ENCODE measurements at places on chromosomes 1 and 21.
A peak's percentile ranks its signal among the peaks of the same experiment; 100 is the strongest.

DNA sequence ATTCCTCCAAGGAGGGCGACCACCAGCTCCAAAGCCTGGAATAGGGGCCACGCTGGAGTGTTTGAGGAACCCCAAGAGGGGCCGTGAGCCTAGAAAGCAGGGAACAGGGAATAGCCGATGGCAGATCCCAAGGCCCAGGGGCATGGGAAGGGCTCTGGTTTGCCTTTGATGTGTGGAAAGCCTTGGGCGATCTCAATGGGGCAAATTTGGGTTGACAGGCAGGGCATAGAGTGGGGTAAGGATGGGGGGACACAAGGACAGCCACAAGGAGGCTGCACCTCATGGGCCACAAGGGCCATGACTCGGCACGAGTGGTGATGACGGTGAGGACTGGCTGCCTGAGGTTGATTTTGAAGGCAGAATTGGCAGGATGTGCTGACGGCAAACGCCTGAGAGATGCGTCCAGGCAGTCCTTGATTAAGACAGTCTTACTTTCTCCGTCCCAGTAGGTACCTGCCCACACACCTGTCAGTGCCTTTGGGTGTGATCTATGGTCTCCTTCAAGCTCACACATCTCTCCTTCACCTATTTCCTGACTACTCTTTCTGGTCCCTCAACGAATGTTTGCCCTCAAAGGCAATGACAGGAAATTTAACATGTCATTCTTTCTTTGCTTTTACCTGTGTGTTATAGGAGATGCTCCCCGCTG lies 2.0 kb upstream of the TMPRSS3 start:
- no peak for DNase-seq

DNA sequence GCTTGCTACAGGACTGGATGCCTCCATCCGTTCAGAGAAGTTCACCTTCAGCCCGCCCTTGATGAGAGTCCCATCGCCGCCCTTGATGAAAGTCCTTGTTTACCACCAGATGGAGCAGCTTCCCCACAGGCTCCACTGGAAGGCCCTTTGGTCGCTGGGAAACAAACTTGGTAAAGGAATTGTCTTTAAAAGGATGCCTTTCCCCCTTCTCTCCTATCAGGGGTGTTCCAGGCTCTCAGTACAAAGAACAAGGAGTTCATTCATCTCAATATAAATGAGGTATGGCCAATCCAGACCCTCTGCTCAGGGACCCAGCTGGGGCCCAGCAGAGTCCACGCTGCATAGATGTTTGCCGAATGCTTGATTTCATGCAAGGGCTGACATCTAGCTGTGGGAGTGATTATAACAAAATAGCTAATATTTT lies 50.8 kb downstream of the CAPN9 start:
- peak; percentile 78 for DNase-seq

GRCh38 chr1:217586586-217586985 lies 44.3 kb downstream of the GPATCH2 start:
- no peak for DNase-seq

GRCh38 chr1:229888561-229889001 lies 178.5 kb upstream of the GALNT2 start:
- DNase-seq, result no peak

GRCh38 chr21:36436829-36437744 lies 42.8 kb downstream of the CLDN14 start:
- DNase-seq, result no peak

DNA sequence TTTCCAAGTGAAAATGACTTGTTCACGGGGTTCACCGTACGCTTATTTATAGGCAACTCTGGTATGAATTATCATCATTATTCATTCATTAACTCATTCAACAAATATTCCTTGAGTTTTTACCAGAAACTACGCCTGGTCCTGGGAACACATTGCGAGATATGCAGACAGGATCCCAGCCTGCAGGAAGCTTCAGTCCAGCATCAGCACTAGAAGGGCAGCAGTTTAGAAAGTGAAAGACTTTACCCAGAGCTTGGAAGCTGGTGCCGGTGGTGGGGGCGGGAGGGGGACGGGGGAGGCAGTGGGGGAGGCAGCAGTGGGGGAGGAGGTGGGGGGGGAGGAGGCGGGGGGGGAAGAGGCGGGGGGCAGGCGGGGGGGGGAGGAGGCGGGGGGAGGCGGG lies 55.9 kb downstream of the SETD4 start:
- DNase-seq, result no peak

DNA sequence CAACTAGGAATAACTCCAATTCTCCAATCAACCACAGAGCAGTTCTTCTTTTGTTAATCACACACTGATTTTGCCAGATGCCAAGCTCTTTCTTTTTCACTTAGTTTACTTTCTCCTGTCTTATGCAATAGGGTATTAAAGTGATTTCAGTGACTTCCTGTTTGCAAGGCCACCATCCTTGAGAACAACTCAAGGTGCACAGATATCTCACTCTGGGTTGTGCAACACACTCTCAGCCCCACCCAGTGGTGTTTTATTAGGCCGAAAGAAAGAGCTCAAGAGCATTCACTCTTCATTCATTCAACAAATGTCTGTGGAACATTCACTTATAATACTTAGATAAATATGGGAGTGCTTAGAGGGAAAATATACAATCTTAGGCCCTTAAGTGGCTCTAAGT lies 352.5 kb downstream of the ZNF326 start:
- no peak for DNase-seq

DNA sequence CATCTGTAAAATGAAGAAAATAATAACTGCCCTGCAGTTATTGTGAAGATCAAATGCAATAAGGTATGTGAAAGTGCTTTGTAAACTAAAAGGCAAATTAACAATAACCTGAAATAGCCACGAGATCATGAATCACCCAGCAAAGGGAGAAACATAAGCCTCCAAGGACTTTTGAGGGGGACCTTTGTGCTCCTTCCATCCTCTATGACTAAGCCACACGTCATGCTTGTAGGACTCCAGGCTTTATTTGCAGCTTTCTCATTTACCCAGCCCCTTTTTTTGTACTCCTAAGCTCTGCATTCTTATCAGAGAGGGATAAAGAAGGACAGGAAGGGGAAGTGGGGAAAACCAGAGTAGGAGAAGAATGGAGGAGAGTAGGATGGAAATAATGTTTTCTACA lies 115.1 kb downstream of the PROX1 start:
- DNase-seq, result no peak

DNA sequence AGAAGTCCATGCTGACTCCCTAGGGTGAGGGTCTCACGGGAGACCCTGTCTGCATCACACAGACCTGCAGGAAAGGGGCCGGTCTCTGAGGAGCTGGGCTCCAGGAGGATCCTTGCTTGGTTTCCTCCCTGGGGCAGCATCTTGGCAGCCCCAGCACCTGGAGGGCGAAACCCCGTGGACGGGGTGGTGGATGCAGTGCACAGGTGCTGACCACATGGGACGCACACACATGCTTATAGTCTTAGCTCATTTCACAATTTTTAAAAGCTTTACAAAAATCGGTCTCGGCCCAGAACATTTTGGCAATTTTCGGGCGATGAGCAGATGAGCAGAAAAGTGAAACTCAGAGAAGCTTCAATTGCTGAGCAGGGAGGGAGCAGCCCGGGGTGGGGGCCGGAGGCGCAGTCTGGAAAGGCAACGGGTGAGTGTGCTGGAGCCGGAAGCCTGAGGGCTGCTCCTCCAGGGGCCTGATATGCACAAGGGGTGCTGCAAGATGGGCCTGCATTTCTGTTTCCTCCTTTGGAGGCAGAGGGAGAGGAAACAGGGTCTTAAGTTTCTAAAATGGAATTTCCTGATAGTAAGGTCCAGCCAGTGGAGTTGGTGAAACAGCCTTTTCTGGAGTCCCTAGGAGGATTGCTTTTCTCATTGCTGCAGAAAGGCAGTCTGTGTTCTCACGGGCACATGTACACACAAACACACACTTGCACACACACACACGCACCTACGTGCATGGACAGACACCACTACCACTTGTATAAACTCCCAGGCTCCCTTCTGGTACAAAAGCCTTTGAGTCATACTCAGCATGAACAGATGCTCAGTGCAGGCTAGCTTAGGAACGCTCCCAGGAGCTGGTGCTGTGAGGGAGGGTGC lies 60.6 kb downstream of the SCCPDH start:
- DNase-seq, result no peak

- DNase-seq, result no peak
These were observed 16.5 kb downstream of the MEGF6 start for GRCh38 chr1:3594706-3595377.

DNA sequence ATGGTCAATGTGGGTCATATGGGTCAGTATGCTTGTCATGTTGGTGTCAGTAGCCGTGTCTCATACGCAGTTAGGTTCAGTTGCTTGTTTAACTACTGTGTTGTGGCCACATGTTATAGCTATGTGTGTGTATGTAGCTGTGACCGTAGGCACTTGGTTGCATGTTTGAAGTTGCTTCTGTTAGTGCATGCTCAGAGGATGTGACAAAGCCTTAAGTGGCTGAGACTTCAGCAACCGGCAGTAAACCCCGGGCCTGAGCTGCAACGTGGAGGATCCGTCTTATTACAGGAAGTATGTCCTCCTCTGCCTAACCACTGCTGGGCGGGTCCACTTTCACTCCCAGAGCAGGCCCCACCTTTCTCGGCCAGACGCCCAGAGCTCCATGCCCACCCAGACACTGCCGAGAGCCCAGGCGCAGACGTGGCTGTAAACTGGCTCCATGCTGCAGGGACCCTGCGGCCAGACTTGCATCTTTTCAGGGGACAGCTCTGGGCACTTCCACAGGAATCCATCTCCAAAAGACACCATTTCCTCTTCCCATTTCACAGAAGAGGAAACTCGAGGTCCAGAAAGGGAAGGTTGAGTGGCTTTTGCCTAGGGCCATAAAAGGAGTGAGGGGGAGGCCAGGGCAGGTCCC lies 2.2 kb downstream of the TCEA3 start:
- DNase-seq, result no peak

- no peak for DNase-seq
These were observed 247.2 kb downstream of the FMN2 start for GRCh38 chr1:240338837-240339236.

GRCh38 chr1:26996024-26996423 lies 2.5 kb downstream of the TRNP1 start:
- no peak for DNase-seq

GRCh38 chr1:61238359-61238665 lies 156.0 kb downstream of the NFIA start:
- DNase-seq, result no peak

- DNase-seq, result no peak
These were observed 43.2 kb downstream of the DNM3 start for GRCh38 chr1:171884475-171884874.

GRCh38 chr1:216020743-216021345 lies 402.4 kb downstream of the USH2A start:
- no peak for DNase-seq

GRCh38 chr21:45277101-45278045 lies 10.3 kb downstream of the POFUT2 start:
- no peak for DNase-seq

DNA sequence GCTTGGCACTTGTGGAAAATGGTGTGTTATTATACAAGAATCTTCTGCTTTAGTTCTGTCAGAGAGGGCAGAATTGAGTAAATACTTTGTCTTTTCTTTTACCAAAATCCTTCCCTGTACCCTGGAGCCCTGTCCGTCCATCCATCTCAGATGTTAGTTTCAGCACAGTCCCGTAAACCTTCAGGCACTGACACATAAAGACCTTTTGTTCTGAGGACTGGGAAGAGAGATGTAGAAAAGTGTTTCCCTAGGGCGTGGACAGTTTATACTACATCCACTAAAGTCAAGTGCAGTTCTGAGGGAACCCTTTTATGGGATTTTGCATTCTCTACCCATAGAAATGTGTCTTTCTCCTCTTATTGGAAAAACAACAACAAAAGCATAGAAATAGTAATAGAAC lies 162.4 kb downstream of the PDE4B start:
- DNase-seq, result no peak

GRCh38 chr1:97120806-97121205 lies 399.2 kb downstream of the PTBP2 start:
- no peak for DNase-seq

GRCh38 chr1:30900931-30901560 lies 7.5 kb downstream of the SDC3 start:
- DNase-seq, result no peak

- DNase-seq, result no peak
These were observed 5.1 kb downstream of the C1orf87 start for GRCh38 chr1:60068393-60069045.

DNA sequence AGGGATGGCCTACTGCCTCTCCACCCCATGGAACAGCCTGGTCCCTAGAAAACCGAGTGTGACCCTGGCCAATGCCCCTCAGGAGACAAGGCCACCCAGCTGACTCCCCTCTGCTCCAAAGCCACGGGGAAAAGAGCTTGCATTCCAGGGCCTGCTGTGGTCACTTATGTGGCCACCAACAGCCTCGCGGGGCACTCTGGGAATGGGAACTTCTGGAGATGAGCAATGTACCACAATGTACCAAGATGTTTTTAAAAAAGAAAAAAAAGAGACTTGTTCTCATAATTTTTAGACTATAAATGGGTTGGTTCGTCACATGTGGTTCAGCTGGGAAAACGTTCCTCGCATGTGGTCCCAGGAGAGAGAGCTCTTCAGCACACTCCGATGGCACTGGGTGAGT lies 62.8 kb downstream of the SLC66A1 start:
- no peak for DNase-seq

- peak; percentile 4 for DNase-seq
These were observed 70.3 kb downstream of the DHRS3 start for GRCh38 chr1:12547586-12548225.

GRCh38 chr21:36786186-36786585 lies 87.3 kb downstream of the SIM2 start:
- DNase-seq, result no peak

DNA sequence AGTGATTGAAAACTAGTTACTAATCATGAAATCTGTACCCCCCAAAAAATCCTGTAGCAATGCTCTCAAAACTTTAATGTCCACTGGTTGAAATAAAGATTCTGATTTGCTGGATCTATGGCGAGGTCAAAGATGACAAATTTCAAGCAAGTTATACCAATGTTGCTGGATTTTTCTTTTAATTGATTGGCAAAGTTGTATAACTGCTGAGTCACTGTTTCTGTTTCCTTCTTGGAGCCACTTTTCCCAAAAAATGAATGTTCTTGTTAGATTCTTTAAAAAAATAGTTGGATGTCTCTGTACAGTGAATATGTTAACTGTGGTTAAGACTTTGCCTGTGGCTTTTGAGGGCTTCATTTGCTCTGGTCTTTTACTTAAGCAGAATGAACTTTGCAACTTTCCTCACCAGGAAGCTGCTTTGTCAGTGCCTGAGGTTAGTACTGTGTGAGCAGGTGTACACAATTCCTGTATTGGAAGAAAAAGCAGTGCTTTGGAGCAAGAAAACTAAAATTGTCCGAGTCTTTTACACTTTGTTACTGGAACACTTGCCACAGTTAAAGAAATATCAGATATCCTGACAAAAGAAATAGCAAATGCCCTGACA lies 1211.9 kb downstream of the MRPL39 start:
- no peak for DNase-seq
